ENCODE measurements at places on chromosomes 5 and 9.

- no peak for DNase-seq
Observed at GRCh38 chr5:95711501-95712346, 19.4 kb upstream of the RHOBTB3 start.

DNA sequence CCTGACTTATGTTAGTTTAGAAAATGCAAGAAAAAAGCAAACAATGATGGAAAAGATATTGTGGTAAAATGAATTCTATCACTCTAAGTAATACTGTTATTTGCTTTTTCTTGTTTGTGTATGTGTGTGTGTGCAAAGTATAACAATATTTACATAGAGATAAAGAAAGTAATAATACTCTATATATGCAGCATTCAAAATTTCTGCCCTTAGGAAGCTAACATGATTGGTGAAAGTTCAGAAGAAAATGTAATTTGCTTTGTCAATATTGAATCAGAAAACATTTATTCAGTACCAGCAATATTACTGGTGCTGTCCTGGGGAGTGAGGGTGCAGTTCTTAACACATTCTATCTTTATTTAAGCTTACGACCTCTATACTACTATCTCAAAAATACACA lies 12.9 kb upstream of the PRDM9 start:
- DNase-seq = no peak

GRCh38 chr9:107976767-107977166 lies 487.2 kb upstream of the KLF4 start:
- DNase-seq = no peak

DNA sequence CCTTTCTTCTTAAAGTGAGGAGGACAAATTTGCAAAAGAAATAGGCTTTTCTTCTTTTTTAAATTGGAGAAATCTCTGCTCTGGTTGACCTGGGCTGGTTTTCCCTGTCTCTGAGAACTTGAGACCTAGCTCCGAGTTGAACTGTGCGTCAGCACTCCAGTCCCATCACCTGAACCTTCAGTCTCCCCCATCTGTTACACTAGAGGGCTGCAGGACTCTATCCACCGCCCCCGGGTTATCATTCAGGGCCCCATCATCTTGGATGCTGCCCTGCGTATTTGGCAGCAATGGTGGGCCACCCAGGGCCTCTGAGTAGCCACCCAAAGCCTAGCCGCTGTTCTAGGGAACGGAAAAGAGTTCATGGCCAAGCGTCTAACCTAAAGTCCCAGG lies 2.5 kb downstream of the FOXE1 start:
- DNase-seq = no peak

DNA sequence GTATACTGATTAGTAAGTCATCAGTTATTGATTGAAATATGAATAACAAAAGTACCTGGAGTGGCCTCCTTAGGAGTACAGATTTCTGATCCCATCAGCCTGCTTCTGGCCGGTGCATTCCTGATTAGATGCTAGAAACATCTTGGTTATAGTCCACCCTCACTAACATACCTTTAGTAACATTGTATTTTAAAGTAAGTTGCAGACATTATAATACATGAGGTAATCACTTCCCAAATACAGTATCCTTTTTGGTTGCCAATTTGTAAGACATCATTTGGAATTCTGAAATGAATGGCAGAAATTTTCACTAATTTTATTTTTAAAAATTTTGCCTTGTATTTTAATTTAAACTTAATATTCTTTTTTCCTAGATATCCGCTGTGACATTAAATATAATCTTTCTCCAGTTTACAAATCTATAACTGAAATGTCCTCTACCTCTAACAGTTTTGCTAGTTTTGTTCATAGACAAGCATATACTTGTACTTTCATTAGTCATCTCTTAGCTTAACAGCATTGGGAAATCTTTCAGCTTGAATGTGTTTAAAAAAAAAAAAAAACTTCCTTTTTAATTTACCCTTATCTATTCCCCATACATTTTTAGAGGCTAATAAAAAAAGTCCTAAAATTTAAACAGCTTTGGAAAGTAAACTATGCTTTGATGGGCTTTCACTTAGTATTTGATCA lies 178.9 kb downstream of the XRCC4 start:
- DNase-seq = no peak
